ENCODE measurements at places on chromosomes 11 and 22.

DNA sequence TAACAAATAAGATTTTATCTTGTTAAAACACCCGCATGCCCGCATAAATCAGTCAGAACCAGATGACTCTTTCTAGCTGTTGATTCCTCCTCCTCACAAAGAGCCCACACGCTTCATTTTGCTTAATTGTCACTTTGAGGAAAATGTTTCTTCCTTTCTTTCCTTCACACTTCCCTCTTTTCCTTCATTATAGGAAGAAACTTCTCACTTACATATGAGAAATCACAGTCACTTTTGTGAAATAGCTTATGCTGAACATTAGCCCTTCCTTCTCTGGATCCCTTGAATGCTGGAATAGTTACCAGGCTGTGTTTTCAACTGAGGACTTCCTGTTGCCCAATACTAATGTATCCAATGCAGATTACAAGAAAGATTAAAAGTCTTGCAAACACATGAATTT lies 5.8 kb downstream of the MS4A6E start:
- no peak for DNase-seq

DNA sequence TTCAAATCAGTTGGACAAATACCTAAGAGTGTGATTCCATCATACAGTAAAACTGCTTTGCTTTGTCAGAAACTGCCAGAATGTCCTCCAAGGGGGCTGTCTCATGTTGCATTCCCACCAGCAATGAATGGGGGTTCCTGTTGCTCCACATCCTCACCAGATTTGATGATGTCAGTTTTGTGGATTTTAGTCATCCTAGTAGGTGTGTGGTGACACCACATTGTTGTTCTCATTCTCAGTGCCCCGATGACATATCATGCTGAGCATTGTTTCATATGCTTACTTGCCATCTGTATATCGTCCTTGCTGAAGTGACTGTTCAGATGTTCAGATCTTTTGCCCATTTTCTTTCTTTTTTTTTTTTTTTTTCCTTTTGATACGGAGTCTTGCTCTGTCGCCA lies 37.0 kb downstream of the CDPF1 start:
- no peak for DNase-seq

GRCh38 chr22:38171927-38172831 lies 9.5 kb downstream of the PLA2G6 start:
- DNase-seq: no peak

DNA sequence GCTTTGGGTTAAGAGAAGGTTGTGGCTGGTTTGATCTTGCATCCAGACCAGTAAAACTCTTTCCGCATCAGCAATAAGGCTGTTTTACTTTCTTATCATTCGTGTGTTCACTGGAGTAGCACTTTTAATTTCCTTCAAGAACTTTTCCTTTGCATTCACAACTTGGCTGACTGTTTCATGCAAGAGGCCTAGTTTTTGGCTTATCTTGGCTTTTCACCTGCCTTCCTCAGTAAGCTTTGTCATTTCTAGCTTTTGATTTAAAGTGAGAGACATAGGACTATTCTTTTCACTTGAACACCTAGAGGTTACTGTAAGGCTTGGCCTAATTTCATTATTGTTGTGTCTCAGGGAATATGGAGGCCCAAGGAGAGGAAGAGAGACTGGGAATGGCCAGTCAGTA lies 144.5 kb downstream of the UVRAG start:
- DNase-seq: no peak

All from head of caudate nucleus (tissue), 42 donors.